ENCODE measurements at places on chromosomes 5 and 9.

- DNase-seq = no peak
Measured at GRCh38 chr5:176162198-176162597, 76.0 kb upstream of the SIMC1 start.

DNA sequence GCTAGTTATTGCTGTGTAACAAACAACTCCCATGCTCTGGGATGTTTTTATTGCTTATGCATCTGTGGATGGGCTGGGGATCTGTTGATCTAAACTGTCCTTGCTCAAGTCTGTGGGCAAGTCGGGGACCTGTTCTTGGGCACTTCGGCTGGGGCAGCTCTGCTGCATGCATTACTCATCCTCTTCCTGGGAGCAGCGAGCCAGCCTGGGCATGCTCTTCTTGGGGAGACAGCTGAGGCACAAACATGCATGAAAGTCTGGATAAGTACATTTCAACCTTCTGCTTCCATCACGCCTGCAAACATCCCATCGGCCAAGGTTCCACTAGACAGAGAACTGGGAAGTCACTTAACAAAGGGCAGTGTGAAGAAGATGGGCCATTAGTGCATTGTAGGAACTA is 66.3 kb downstream of the ANKRD33B start:
- no peak for DNase-seq

- no peak for DNase-seq
Measured at GRCh38 chr5:147661541-147661940, 121.0 kb downstream of the JAKMIP2 start.

- DNase-seq = no peak
Measured at GRCh38 chr5:65137631-65138030, 344.1 kb downstream of the ADAMTS6 start.

- DNase-seq = no peak
Measured at GRCh38 chr5:173514661-173515060, 101.8 kb downstream of the BOD1 start.

DNA sequence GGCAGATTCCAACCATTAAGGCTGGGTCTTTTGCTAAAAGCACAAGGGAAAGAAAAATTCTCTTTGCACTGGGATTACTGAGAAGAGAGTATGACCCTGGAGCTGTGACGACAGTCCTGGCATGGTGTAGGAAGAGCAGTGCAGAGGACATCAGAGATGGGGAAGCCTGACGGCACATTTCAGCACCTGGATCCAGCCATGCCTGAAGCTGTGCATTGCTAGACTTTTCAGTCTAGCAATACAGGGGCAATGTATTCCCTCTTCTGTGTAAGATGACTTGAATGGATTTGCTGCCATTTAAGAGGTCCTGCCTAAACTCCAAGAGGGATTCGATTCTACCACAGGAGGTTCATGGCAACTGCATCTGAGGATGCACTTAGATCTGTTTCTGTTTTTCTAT is 12.3 kb upstream of the MRNIP start:
- no peak for DNase-seq

GRCh38 chr9:127930231-127931091 is at the start of gene PIP5KL1:
Gene PIP5KL1 (minus strand): TSS chr9:127930777. CDS start chr9:127930752, 25 bp downstream.
- DNase-seq = peak; percentile 73

GRCh38 chr9:109506097-109506712 is 8.1 kb upstream of the PTPN3 start:
- no peak for DNase-seq

GRCh38 chr5:96337048-96337781 is 95.8 kb downstream of the PCSK1 start:
- DNase-seq = no peak

DNA sequence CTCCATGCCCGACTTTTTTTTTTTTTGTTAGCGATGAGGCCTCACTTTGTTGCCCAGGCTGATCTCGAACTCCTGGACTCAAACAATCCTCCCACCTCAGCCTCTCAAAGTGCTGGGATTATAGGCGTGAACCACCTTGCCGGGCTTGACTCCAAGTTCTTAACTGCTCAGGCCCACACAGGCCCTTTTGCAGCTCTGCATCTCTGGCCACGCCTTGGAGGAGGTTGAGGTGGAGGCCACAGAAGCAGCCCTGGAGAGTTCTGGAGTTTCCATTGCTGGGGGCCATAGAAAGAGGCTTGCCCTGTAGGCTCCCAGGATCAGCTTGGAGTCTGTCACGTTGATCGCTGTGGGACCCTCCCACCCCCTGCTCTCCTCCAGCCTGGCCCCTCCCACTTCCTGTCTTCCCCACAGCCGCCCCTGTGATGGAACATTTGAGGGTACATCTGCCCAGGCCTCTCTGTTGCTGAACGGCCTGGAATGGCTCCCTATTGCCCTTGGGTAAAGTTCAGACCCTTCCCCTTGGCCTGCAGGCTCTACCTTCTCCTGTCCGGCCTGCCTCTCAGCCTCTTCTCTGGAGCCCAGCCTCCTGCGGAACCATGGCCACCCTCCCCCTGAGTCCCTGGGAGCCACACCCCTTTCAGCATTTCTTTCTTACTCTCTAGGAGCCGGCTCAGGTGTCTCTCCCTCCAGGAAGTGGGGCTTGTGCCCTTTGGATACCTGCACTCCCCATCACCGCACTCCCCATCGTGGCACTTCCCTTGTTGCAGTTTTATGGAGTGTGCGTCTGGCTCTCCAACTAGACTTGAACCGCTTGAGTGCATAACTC is 30.4 kb upstream of the IER5L start:
- peak; percentile 72 for DNase-seq

DNA sequence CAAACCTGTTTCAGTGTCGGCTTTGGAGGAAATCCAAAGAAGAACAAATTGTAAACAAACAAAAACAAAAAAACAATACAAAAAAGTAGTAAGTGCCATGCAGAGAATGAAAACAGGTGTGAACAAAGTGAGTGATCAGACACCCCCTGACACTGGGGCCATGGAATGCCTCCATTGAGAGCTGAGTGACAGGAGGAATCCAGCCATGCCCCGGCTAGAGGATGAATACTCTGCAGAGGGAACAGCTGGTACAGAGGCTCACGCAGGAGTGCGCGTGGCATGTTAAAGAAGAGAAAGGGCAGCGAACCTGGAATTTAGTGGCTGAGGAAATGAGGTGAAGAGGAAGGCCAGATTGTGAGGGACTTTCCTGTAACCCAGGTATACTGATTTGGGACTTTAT is 15.5 kb upstream of the CCNJL start:
- no peak for DNase-seq
